Activated T-helper 1 cell treated with Interleukin-2 at 50 U/mL for 16 hours (primary cell): ENCODE measurements at places on chromosomes 13 and 19.

DNA sequence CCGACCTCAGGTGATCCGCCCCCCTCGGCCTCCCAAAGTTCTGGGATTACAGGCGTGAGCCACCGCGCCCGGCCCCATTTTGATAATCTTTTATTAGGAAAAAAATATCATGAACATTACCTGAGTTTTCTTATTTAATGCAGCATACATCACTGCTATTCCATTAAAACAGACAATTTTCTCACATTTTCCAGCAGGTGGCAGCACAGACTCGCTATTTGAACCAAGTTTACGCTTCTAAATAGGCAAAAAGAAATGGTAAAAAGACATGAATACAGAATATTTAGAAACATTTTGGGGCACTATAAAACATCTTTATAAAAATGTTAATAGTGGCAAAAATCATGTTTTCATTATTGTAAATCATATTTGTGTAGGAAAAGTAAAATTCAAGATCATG, 903.1 kb downstream of the SLITRK6 start:
- DNase-seq = no peak

- DNase-seq = no peak
Observed at GRCh38 chr19:19372656-19373416, 32.6 kb upstream of the GATAD2A start.

- no peak for DNase-seq
Observed at GRCh38 chr13:48901781-48902180, 73.9 kb upstream of the FNDC3A start.

DNA sequence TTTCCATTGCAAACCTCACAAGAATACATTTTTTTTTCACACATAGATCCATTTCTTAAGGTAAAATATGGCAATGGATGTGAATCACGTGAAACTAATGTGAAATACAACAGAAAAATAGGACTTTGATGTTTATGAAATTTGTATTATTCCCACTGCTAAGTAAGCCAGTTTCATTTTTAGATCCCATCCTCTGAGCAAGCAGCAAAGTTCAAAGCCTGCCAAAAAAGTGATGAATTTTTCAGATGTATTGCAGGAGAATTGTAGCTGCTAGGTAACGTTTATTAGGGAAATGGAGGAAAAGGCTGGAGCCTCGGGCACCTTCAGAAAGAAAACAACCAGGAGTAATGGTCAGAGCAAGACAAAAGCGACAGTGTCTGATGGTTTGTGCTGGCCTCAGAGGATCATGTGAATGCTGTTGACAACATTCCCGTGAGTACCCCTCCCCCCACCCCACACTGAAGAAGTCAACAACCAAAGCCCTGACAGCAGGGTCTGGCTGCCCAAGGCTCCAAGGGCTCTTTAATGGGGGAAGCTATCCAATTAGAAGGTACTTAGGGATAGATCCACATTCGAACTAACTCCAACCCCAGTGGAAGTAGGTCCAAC, 95.5 kb downstream of the OXGR1 start:
- no peak for DNase-seq

DNA sequence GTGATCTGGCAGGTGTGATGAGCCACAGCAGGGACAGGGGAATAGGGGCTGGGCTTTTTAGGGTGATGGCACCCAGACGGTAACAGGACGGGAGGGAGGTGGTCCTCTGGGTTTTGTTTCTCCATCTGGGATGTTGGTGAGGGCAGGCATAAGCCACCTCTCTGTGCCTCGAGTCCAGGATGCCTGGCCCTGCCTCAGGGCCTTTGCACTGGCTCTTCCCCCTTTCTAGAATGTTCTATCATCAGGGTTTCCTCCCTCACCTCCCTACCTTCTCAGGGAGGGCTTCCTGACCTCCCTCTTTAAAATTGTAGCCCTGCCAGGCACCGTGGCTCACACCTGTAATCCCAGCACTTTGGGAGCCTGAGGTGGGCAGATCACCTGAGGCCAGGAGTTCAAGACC, 6.6 kb downstream of the CERS4 start:
- no peak for DNase-seq

DNA sequence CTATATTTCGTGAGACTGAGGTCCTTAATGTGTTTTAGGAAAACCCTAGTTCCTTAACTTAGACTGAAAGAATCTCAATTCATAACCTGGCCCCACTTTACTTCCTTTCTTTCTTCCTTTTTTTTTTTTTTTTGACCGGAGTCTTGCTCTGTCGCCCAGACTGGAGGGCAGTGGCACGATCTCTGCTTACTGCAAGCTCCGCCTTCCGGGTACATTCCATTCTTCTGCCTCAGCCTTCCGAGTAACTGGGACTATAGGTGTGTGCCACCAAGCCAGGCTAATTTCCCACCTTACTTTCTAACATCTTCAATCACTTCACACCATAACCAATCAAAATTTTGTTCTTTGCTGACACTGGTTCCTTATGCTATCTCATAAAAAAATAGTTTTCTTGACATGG, 2097.0 kb downstream of the PCDH9 start:
- DNase-seq = no peak

- DNase-seq = no peak
Observed at GRCh38 chr19:28420811-28421550, 792.0 kb downstream of the UQCRFS1 start.

DNA sequence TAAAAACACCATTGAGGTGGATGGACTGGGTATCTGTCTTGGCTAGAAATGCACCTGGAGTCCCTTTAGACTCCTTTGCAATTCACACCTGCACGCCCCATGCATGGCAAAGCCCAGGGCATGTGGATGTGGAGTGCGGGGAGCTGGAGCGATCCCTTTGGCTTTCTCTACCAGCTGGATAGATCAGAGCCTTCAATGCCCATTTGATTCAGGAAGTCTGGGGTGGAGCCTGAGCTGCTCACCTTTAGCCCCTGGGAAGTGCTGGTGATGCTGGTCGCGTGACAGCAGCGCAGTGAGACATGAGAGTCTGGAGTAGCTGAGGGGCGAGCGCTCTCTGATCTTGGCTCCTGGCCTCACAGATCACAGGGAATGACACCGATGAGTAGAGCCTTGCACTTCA, 4.8 kb upstream of the ZNF536 start:
- DNase-seq = no peak

GRCh38 chr13:44196196-44196751, 177.3 kb upstream of the SERP2 start:
- no peak for DNase-seq

DNA sequence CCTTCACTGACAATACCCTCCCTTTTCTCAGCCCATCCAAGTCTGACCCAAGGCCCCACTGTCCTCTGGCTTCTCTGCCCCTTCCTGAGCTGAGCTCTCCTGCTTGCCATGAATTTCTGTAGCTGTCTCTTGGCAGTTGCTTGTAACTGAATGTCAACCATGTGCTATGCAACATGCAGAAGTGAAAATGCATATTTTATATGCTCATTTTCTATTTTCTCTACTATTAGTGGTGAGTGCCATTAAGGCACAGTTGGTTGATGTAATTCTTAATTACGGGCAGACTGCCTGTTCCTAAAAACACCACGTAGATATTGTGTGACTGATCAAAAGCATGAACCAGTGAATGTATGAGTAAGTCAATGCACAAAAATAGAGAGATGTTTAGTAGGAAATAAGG, 29.6 kb downstream of the TNFSF11 start:
- no peak for DNase-seq

DNA sequence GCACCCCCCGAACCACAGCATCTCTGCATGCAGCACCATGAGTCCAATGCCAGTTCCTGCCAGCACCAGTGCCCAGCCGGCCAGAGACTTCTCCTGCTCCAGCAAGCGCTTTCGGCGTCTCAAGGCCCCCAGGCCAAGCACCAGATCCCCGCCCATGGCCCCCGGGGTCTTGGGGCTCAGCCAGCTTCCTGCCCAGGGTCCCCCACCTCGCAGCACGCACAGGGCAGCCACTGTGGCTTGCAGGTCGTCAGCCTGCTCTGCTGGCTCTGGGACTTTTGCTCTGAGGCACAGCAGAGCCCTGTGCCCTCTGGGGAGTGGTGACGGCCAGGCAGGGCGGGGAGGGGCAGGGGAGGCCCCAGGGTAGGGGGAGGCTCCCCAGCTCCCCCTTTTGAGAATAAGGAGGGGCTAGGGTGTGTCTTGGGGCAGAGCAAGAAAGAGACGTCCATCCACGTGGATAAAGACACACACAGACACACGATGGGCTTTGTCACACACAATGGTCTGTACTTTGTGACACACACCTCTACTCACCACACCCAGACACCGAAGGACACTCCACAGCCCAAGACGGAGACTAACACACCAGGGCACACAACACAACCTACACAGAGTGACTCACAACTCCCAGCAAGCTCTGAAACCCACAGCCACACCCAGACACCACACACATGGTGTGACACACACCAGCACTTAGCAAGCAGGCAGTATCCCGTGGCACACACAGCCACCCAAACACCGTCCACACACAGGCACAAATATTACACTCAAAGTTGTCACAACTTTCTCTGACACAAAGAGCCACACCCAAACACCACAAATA, at the start of gene KCNN4:
Gene KCNN4 (minus strand): TSS at position 268 of the 820 bp plus-strand sequence. CDS start 112 bp downstream, at position 156.
- peak; percentile 46 for DNase-seq

DNA sequence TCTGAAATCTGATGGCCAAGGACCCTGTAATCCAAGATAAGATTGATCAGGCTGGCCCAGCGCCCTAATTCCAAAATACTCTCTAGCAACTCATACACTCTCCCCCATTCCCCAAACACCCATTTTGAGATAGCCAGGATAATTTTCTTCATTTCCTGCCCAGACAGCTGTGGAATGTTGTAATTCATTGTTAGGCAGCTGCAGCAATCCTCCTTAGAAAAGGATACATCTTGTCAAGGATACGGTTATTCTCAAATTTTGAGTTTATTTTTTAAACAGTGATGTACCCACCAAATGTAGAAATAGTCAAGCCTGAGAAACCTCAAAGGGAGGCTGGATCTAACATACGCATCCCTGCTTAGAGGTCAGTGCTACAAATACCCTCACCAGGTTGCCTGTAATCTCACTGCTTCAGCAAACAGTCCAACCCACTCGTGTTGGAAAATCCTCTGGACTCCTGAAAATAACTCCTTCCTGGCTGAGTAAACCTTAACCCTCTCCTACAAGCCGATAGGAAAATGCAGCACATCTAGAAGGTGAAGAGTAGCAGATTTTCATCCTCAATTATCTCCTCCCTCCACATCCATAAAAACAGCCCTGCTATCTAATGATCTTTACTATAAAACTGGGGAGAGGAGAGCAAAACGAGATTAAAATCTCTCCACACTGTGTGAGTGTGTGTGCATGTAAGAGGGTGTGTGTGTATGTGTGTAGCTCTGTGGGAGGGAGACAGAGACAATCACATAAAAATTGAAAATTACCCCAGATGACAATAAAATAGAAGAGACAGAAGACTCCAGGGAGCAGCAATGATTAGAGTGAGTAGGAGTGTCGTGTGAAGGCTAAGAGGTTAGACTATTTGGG, 683.1 kb downstream of the DIAPH3 start:
- no peak for DNase-seq

DNA sequence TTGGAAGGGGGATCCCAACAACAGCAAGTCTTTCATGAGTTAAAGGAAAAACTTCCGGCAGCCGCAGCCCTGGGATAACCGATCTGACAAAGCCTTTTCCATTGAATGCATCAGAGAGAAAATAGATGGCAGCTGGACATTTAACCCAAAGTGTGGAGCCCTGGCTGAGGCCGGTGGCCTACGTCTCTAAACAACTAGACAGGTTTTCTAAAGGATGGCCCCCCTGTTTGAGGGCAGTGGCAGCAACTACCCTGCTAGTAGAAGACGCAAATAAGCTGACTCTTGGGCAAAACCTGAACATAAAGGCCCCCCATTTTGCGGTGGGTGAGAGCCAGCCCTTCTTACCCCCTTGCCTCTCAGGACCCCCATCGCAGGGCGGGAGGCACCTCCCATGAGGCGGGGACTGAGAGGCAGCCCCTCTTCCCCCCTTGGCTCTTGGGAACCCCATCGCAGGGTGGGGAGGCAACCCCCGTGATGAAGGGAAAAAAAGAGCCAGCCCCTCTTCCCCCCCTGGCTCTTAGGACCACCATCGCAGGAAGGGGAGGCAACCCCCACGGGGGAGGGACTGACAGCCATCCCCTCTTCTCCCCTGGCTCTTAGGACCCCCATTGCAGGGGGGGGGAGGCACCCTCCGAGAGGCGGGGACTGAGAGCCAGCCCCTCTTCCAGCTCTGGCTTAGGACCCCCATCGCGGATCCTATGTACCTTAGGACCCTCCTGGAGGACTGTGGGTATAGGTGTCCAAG, 2422.9 kb upstream of the PCDH20 start:
- DNase-seq = no peak

DNA sequence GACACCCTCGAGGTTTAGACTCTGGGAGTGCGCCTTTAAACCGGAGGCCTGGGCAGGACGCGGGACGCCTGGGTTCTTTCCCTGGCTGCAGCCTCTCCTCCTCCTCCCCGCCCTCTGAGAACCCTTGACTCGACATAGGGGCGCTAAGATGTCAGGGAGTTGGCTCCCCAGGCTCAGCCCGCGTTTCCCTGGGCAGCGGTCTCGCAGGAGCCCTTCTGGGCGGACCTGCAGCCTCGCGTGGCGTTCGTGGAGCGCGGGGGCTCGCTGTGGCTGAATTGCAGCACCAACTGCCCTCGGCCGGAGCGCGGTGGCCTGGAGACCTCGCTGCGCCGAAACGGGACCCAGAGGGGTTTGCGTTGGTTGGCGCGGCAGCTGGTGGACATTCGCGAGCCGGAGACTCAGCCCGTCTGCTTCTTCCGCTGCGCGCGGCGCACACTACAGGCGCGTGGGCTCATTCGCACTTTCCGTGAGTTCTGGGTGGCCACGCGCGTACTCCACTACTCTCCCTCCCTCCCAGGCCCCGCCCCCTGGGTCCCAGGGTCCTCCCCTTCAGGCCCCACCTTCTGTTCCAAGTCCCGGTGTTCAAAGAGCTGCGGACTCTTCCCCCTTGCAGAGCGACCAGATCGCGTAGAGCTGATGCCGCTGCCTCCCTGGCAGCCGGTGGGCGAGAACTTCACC, 1.3 kb downstream of the ICAM5 start:
- no peak for DNase-seq

GRCh38 chr19:45477186-45477585, 9.4 kb downstream of the FOSB start:
- DNase-seq = no peak

- no peak for DNase-seq
Observed at GRCh38 chr19:6465006-6465405, 935 bp downstream of the CRB3 start.

- DNase-seq = no peak
Observed at GRCh38 chr13:23608138-23608537, 37.9 kb downstream of the TNFRSF19 start.

- DNase-seq = no peak
Observed at GRCh38 chr19:17889609-17890214, 18.0 kb downstream of the SLC5A5 start.

- DNase-seq = no peak
Observed at GRCh38 chr19:33954686-33955085, 158.0 kb downstream of the KCTD15 start.

- DNase-seq = no peak
Observed at GRCh38 chr13:33318037-33318436, 32.5 kb upstream of the STARD13 start.

GRCh38 chr13:58476206-58476918, 844.8 kb downstream of the PCDH17 start:
- DNase-seq = no peak

GRCh38 chr19:38303517-38304351, at the start of gene C19orf33:
C19orf33 (plus strand) TSS chr19:38304251; CDS start chr19:38304262, 11 bp downstream.
- no peak for DNase-seq

GRCh38 chr13:43883631-43884030, 3.9 kb downstream of the LACC1 start:
- DNase-seq = no peak

- peak; percentile 55 for DNase-seq
Observed at GRCh38 chr19:48872884-48873475, 759 bp downstream of the PPP1R15A start.
